ENCODE measurements at places on chromosomes 1 and 21.

- DNase-seq, result no peak
Observed at GRCh38 chr1:47213230-47213963, 18.6 kb downstream of the TAL1 start.

GRCh38 chr1:164633997-164634396 lies 75.0 kb downstream of the PBX1 start:
- no peak for DNase-seq

- peak; percentile 80 for DNase-seq
Observed at GRCh38 chr1:22416555-22417454, 34.8 kb upstream of the ZBTB40 start.

GRCh38 chr1:29835874-29836273 lies 599.6 kb downstream of the PTPRU start:
- no peak for DNase-seq

DNA sequence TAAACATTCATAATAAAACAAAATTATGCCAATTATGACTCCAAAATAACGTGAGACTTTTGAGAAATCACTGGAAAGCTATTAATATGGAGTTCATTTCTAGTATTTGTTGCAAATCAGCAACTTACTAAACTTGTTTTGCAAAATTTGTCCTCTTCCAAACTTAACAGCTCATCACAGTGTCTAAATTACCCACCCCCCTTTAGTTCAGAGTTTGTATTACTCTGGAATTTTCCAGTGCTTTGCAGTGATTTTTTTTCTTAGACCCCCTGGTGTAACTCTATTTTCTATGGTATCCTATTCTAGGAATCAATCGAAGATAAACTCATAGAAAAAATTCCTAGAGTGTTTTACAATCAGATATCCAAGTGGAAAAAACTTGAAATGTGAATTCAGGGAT lies 72.4 kb upstream of the CACHD1 start:
- no peak for DNase-seq

- no peak for DNase-seq
Observed at GRCh38 chr1:65480684-65481405, 60.4 kb downstream of the LEPR start.

- DNase-seq, result no peak
Observed at GRCh38 chr1:214234635-214235025, 46.3 kb upstream of the SMYD2 start.

GRCh38 chr1:228883535-228883934 lies 148.3 kb downstream of the RHOU start:
- DNase-seq, result no peak

GRCh38 chr1:216184126-216184680 lies 239.0 kb downstream of the USH2A start:
- no peak for DNase-seq

- DNase-seq, result no peak
Observed at GRCh38 chr1:41274752-41275545, 32.8 kb upstream of the SCMH1 start.

DNA sequence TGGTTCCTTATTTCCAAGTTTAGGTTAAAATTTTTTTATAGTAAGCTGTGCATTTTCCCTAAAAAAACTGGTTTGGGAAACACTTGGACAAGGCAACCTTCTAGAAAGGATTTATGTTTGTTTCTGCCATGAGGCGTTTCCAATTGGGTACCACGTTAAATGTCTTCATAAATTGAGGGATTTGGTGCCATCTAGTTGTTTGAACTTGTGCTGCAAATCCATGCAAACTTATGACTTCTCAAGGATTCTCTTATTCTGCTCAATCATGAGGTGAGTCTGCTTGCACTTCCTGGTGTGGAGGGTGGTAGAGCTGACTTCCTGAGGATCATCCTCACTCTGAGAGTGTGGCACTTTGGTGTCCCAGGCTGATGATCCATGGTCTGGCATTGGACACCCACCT lies 123.3 kb downstream of the PCNX2 start:
- no peak for DNase-seq

DNA sequence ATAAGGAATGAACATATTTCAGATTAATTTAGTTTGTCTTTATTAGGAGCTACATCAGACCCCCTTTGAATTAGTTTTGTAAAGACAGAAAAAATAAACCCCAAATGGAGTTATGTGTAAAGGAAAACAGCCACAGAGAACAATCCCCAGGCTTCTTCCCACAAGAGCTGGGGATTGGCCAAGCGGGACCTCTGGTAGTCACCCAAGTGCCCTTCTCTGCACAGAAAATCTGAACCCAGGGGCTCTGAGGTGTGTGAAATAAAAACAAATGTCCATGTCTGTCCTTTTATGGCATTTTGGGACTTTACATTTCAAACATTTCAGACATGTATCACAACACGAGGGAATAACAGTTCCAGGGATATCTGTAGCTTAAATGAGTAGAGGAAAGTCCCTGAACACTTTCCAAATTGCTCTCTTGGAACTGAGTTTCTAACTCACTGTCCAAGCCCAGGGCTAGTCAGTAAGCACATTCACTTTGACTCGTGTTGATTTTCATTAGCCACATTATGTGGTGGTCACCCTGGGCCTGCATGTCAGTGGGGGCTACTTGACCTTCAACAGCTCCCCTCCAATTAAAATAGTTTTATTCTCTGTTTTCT lies 22.5 kb downstream of the DPT start:
- no peak for DNase-seq

GRCh38 chr21:39178421-39178820 lies 4.8 kb downstream of the PSMG1 start:
- no peak for DNase-seq

DNA sequence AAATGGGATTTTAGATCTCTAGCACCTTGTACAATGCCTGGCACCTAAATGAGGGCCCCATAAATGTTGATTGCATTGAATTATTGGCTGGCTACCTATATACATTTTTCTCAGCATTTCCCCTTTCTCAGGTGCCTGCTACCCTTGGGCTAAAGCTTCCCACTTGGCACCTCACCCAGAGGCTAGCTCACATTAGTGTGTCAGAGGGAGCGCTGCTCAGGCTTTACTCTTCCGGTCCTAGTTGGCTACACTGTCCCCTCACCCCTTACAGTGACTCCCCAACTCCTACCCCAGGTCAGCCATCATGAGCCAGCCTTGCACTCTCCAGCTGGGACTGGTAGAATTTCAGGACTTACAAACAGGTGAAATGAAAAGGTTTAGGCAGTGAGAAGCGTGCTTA lies 9.5 kb downstream of the TRAF5 start:
- no peak for DNase-seq

GRCh38 chr1:159980076-159980475 lies 26.0 kb upstream of the SLAMF9 start:
- no peak for DNase-seq

DNA sequence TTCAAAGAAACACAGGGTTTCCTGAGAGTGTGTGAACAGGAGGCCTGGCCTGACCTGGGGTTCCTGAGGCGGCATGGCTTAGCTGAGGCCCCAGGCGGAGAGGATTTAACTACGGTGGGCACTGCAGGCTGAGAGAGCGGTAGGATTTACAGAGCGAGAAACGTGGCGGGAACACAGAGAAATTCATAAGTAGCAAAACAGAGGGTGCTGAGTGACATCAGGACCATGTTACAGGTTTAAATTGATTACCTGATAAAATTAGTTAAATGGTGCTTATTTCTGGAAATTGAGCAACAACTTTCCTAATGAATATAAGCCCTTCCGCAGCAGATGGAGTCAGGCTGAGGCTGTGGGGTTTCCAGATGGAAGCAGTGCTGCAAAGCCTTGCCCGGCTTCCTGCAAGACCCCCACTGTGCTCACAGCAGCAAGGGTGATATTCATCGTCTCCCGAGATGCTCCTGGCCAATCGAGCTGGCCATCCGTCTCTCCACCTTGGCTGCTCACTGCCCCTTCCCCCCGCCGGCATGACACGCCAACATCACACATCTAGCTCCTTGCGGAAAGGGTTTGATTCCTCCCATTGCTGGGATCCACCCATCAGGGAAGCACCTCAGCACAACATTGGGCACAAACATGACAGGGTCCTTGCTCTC lies 69.4 kb upstream of the MORC3 start:
- DNase-seq, result no peak

- DNase-seq, result no peak
Observed at GRCh38 chr1:85349224-85349623, 72.8 kb upstream of the BCL10 start.

DNA sequence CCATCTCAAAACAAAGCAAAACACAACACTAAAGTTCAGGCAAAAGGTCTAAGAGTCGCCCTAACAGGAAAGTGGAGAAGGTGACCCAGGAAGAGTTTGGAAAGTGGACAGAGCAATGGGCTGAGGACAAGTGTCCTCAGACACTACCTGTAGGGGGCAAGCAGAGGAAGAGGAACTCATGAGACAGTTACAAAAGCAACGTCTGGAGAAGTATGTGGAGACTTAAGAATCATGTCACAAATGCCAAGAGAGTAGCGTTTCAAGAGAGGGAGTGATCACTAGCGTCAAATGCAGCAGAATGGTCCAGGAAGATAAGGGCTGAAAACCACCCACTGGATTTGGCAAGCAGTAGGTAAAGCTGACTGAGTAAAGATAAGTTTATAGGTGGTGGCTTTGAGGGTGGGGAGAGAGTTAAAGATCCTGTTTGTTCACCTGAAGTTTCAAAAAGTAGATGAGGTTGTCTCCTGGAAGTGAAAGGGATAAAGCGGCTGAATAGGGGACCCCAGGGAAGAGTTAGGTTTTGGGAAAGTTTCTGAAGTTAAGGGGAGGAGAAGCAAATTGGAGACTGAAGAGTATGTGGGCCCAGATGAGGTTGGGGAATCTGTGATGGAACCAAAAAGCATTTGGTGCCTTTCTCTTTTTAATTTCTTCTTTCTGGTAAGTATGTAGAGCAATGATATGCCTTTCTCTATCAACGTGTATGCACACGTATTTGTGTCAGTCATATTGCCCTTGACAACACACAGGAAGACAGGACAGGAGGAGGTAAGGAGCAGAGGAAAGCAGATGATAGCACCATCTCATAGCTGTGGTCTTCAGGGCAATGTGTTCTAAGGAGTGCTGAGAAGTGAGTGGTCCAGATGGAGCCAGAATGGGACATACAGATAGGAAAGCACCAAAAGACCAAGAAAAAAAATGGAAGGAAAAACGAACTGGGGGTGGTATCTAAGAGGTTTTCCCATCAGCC lies 3.1 kb downstream of the BSDC1 start:
- no peak for DNase-seq

DNA sequence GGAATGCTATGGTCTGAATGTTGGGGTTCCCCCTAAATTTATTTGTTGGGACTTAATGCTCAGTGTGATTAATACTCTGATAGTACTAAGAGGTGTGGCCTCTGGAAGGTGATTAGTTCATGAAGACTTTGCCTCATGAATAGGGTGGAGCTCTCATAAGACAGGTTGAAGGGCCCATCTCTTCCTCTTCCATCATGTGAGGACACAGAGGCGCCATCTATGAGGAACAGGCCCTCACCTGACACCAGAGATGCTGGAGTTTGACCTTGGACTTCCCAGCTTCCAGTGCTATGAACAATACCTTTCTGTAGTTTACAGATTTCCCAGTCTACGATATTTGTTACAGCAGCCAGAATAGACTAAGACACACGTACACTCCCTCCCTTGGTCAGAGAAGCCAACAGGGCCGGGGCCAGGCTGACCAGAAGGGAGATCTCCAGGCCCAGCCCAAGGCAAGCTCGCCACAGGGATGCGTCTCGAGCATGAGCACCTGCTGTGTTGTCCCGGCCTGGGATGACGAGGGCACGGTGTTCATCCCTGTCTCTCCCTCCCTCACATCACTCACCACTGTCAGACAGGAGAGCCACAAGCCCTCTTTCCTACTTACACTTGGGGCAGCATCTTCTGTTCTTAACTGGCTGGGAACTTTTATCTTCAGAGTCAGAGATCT lies 4.7 kb upstream of the ABCG1 start:
- no peak for DNase-seq

- DNase-seq, result no peak
Observed at GRCh38 chr21:14096172-14096571, 114.6 kb downstream of the LIPI start.

- DNase-seq, result no peak
Observed at GRCh38 chr1:159949981-159950381, 4.1 kb downstream of the SLAMF9 start.

DNA sequence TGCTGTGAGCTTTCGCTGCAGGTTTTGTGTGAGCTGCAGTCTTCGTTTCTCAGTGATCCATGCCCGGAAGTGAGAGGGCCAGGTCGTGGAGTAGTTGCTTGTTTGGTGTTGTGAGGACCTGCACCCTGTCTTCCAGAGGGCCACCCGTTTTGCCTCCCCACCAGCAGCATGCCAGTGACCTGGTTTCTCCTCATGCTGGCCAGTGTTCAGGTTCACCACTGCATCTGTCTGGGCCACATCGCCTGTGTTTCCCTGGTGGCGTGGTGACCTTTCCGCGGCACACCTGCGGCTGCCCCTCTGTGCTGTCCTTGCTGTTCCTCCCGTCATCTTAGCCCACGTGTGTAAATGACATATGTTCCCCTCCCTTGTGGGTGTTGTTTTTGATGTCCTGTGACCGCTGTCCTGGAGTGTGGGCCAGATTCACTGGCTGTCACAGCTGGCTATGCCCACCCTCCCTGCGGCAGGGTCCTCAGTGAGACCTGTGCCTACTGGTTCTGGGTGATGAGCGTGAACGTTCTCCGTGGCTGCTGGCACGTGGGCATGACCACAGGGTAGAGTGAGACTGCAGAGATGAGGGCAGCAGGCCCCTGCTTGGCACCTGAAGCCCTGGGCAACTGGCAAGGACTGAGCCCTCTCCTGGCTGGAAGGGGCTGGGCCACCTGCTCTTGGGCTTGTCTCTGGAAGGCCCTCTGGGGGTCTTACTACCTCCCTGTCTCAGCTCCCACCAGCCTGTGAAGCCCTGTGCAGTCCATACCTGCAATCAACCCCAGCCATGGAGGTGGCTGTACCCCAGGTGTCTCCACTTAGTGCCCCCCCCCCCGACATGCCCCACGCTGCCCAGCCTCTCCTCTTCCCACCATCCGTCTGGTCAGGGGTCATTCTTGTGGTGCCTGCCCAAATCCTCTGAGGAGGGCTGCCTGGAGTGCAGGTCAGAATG lies 7.3 kb downstream of the IBA57 start:
- no peak for DNase-seq

- DNase-seq, result no peak
Observed at GRCh38 chr1:205237526-205238484, 10.1 kb downstream of the TMCC2 start.

- DNase-seq, result no peak
Observed at GRCh38 chr1:41768583-41768982, 150.1 kb downstream of the HIVEP3 start.

DNA sequence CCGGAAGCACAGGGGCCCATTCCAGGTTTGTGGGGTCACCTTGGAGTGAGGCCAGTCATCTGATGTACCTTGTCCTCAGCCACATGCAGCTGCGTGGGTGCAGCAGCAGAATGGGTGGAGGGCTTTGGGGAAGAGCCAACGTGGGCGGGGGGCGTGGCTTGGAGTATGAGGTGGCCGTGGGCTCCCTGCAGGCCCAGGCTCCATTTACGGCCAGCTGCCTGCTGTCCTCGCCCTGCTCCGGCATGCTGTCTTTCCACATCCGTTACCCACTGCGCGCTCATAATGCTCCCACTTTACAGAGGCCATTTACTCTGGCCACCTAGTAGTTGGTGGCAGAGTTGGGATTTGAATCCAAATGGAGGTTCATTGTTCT lies 27.8 kb upstream of the TINAGL1 start:
- no peak for DNase-seq

GRCh38 chr1:169090900-169091311 lies 15.6 kb upstream of the ATP1B1 start:
- DNase-seq, result no peak
